Stimulated activated CD8-positive, alpha-beta memory T cell treated with anti-CD3 and anti-CD28 coated beads, Interleukin-7, amount 100 ng/mL, for 1 hour (primary cell): ENCODE measurements at places on chromosomes 4 and X.

- DNase-seq: no peak
Observed at GRCh38 chr4:88821522-88821921, 123.9 kb upstream of the NAP1L5 start.

DNA sequence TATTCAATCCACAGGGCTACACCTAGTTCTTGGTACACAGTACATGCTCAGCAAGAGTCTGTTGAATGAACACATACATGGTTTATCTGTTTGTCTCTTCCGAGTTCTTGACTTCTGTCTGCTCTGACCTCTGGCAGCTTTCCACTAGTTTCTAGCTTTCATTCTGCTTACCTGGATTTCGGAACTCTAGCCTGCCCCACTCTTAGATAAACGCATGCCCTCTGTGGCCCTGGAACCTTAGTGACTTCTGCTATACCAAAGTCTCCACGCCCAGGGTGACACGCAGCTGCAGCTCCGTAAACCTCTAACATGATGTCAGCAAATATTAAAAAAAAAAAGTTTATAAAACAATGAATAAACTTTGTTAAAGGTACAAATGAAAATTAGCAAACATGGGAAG is 1.3 kb upstream of the SLC25A4 start:
- no peak for DNase-seq

DNA sequence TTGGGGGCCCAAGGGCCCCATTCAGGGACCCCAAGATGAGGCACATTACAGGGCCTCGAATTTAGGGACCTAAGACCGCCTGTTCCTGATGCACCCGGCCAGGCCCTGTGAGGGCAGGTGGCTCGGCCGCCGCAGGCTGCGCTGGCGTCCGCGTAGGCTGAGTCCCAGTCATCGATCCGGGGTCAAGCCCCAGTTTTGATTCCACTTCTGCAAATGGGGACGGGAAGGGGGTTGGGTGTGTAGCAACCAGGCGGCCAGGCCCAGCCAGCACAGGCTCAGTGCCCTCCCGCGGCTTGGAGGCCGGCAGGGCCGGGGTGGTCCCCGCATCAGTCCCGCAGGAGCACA is 327 bp downstream of the PNPLA4 start:
- no peak for DNase-seq

- DNase-seq: no peak
Observed at GRCh38 chr4:150078579-150079080, 385 bp downstream of the DCLK2 start.

DNA sequence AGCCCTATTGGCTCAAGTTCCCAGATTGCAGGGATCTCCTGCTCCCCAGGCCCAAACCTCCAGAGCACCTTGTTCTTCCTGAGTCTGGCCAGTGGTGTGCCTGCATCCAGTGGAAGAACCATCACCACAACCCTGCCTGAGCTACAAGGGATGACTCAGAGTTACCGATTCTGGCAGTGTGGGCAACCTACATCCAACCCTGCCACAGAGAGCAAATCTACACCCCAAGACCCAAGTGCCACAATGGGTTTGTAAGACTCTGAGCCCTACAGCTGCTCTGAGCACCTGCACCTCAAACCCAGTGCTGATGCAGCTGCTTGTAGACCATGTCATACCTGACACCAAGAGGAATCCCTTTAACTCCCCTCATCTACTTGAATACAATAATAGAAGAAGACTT is 110.0 kb downstream of the SOWAHB start:
- DNase-seq: no peak

DNA sequence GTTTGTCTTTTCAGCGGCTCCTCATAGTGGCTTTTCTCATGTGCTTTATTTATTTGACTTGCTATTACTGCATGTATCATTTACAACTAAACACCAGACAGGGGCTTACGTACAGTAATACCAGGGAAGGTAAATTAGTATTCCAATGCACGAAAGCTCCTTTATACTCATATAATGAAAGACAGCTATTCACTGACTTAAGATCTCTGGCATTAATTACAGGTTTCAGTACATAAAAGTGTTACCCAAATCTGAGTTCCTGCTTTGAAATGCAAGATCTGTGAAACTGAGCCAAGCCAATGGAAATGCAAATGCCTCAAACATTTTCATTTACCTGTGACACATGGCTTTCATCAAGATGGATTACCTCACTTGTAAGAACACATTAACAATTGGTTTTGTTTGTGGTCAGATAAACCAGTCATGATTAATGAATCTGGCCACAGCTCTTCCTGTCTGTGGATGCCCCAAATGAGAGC is 107.2 kb downstream of the ANAPC4 start:
- DNase-seq: no peak

DNA sequence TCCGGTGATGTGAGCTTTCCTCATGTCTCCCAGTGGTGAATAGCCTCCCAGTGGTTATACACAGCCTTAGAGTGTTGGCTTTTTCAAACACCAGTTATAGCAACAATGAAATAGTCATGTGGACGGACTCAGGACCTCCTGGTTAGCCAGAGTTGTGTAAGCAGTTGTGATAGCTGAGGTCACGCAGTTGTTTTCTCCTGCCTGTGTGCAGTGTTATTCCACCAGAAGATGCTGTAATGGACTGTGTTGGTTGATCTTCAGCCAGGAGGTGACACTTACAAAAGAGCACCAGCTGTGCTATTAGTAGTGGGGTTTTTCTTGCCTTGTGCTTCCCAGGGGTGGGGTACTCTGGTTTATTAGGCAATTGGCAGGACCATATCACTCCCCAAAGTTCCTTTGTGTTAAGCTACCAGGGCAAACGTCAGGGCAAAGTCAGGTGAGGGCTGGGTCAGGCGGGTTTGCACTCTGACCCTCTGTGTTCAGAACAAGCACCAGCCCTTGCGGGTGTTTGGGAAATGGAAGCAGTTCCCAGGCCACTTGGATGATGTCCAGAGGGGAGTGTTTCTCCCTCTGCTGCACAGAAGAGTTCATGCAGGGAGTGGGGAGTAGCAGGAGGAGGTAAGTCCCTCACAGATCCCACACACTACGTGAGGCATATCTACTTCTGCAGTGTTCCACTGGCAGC is 252.6 kb downstream of the TMEM47 start:
- DNase-seq: no peak

DNA sequence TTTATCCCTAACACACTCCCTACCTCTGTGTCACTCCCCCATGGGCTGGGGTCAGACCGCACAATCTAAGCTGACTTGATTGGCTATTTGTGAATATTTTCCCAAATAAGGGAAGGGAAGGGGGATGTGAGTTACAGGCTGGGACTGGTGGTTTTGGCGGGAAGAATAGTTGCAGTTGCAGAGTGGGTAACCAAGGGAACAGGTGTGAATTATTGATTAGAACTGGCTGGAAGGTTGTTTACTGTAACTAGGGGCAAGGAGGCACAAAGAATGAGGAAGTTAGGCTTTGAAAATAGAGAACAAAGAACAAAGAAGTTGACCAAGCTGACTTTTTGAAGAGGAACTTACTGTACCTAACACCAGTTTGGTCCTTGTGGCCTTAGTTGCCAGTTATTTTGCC is 88.0 kb upstream of the XAGE2 start:
- no peak for DNase-seq

- DNase-seq: no peak
Observed at GRCh38 chr4:57075367-57075766, 34.8 kb downstream of the IGFBP7 start.

GRCh38 chr4:5758741-5759140 is 47.7 kb downstream of the EVC start:
- no peak for DNase-seq

GRCh38 chrX:54419559-54420302 is 20.5 kb upstream of the TSR2 start:
- no peak for DNase-seq

DNA sequence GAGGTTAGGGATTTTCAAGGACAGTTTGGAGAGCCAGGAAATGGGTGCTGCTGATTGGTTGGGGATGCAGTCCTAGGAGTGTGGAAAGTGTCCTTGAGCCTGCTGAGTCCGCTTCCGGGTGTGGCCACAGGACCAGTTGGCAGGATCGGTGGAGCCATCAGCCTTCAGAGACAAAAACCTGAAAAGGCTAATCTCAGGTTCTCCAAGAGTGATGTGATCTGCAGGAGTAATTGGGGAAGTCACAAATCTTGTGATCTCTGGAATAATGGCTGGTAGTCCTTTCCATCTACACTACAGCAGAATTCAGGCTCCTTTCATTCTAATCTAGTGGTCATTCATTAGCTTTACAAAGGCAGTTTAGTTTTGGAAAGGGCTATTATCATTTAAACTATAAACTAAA is 55.9 kb upstream of the BMP2K start:
- DNase-seq: no peak

GRCh38 chr4:162234595-162234994 is 70.8 kb upstream of the FSTL5 start:
- DNase-seq: no peak

DNA sequence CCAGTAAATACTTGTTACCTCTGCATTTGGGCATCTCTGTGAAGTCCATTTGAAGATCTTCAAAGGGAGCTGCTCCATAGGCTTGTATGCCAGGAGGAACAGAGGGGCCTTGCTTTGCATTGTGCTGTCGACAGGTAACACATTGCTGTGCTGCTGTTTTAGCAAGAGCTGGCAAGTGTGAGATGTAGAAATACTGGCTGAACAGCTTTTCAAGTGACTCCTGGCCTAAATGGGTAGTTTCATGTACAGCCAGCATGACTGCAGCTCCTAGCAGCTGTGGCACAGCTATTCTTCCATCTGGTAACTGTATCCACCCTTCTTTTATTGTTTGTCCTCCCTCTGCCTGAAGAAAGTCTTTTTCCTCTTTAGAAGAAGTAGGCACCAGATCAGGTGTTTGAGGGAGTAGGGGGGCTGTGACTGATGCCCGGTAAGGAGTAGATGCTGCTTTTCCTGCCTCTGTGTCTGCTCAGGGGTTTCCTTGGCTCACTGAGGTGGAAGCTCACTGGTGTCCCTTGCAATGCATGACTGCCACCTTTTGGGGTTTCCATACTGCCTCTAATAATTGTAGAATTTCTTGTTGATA is 965.3 kb downstream of the CCSER1 start:
- DNase-seq: no peak

DNA sequence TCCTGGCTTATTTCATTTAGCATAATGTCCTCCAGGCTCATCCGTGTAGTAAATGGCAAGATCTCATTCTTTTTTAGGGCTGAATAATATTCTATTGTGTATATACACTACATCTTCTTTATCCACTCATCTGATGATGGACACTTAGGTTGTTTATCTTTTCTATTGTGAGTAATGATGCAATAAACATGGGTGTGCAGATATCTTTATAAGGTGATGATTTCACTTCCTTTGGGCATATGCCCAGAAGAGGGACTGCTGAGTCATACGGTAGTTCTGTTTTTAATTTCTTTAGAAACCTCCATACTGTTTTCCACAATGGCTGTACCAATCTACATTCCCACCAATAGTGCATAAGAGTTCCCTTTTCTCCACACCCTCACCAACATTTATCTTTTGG is 317.6 kb upstream of the CNKSR2 start:
- DNase-seq: no peak

DNA sequence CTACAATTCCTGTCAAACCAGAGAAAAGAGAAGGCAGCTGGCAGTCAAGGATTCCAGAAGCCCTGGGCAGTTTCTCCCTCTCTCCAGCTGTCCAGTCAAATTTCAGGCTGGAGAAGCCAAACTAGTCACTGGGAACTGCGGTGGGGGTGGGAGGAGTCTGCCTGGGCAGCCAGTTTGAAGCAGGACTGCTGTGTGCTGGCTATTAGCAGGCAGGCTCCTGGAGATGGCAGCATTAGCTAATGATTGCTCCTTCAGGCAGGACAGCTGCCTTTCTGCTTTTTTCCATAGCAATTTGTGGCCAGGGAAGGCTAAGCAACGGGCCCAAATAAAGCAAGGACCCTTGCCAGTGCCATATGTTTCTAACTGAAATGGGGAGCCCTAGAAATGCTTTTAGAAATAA is 44.7 kb upstream of the FGF13 start:
- DNase-seq: no peak

DNA sequence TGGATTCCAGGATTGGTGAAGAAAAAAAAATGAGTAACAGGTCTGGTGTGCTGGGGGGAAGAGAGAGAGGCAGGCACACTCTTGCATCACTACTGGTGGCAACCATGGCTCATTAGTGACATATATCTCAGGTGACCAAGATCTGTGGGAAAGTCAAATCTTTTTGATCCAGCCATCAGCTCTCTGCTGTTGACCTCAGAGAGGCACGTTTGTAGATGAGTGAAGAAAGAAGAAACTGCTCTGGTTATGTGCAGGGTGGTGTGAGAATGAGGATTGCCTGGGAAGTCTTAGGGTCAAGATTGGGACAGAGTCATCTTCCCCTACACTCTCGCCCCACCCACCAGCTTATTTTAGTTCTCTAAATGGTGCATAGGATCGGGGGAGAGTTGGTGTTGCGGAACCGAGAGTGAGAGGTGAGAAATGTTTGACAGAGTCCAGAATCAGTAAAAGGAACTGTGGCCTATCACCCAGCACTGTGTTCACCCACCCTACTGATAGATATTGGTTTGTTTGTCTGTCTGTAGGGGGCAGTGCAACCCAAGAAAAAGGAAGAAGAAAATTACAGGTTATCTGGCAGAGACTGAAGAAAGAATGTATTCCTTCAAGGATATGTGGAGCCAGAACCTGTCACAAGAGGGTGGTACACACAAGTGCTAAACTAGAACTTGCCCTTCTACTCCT is 21.9 kb downstream of the ARMCX6 start:
- no peak for DNase-seq

- no peak for DNase-seq
Observed at GRCh38 chr4:53654300-53654758, 63.0 kb upstream of the LNX1 start.

- no peak for DNase-seq
Observed at GRCh38 chr4:73067971-73068394, 1.5 kb downstream of the COX18 start.

DNA sequence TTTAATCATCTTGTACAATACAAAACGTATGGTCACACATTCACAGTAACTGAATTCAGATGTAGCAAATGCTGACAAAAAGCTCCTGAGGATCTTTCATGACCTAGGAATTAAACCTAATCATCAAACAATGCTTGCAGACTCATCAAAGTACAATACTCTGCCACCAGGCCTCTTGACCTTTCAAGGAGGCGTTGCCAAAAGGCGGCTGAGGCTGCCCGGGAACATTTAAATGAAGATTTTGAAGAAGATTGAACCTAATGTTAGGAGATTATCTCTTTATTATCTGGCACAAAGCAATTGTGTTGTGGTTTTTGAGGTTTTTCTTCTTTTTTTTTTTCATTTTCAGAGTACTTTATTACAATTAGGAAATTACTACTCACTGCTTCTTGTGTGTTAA is 340.5 kb downstream of the GALNTL6 start:
- no peak for DNase-seq

- DNase-seq: no peak
Observed at GRCh38 chrX:69323786-69324720, 158.8 kb upstream of the PJA1 start.

GRCh38 chr4:108143515-108143914 is 25.2 kb downstream of the LEF1 start:
- no peak for DNase-seq

DNA sequence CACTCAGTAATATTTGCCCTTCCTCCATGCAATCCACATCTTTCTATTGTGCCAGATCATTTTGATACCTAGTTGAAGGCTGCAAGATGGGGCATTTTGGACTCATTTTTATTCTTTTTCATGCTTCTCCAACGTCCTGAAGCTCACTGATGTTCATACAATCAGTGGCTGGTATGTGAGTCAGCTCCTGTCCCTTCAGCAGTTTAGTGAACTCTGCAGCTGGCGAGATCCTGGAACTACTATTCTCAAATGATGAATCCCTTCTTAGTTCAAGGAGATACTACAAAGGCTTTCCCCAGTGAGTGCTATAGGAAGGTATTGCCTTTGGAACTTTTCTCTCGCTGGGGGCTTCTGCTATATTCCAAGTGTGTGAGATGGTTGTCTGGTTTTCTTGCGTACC is 9.6 kb upstream of the CCDC149 start:
- DNase-seq: no peak

GRCh38 chrX:27883468-27884092 is 75.8 kb downstream of the MAGEB10 start:
- no peak for DNase-seq
